Occipital lobe (tissue), 3 donors: ENCODE measurements at places on chromosomes 11 and 22.
A peak's percentile ranks its signal among the peaks of the same experiment; 100 is the strongest.

GRCh38 chr11:790721-791564, 1.1 kb upstream of the CEND1 start:
- no peak for DNase-seq

GRCh38 chr11:64844330-64845128, at the start of gene CDC42BPG:
Gene CDC42BPG (minus strand): TSS chr11:64844653. CDS start chr11:64844569, 84 bp downstream.
- DNase-seq: no peak

DNA sequence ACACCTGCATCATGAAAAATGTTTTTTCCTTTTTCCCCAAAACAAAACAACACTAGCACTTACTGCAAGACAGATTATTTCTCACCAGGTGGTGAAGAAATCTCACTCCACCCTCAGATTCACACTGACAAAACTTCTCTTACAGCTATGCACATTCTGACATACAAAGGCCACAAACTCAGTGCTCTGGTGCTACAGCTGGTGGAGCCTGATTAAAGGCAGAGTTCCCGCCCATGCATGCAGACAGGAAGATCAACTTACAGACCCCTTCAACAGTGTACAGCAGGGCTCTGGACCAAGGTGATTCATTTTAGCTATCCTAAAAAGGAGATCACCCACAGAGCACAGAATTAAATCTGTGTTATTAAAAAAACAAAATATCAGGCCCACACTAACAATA, 112.6 kb downstream of the CADM1 start:
- no peak for DNase-seq

GRCh38 chr22:41641854-41642253, 20.8 kb downstream of the XRCC6 start:
- no peak for DNase-seq

GRCh38 chr11:71302911-71303310, 50.5 kb upstream of the SHANK2 start:
- no peak for DNase-seq

GRCh38 chr22:37559901-37560607, at the start of gene CDC42EP1:
Gene CDC42EP1 (plus strand): TSS chr22:37560480. CDS start chr22:37566350, 5,870 bp downstream.
- peak; percentile 46 for DNase-seq

DNA sequence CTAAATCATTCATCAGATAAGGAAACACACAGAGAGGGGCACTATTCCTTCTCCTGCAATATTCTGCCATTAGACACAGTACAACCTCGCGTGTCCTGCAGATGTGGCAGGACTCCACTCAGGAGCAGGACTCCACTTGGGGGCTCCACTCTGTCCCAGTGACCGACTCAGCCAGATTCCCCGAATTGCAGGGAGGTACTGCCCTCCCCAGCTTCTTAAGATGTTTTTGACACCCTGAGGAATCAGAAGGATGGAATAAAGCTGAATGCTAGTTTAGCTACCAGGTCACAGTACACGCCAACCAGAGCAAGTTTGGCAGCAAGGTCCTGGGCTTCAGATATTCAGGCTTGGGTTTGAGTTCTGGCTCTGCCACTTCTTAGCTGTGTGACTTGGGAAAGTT, 99.3 kb upstream of the USP47 start:
- DNase-seq: no peak

DNA sequence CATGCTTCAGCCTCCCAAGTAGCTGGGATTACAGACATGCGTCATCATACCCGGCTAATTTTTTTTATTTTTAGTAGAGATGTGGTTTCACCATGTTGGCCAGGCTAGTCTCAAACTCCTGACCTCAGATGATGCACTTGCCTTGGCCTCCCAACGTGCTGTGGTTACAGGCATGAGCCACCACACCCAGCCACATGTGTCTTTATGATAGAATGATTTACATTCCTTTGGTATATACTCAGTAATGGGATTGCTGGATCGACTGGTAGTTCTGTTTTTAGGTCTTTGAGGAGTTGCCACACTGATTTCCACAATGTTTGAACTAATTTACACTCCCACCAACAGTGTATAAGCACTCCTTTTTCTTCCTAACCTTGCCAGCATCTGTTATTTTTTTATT, 276.2 kb downstream of the METTL15 start:
- DNase-seq: no peak

- no peak for DNase-seq
These were observed 130.4 kb downstream of the UVRAG start for GRCh38 chr11:75945446-75945845.

GRCh38 chr11:120928627-120929026, 95.3 kb upstream of the TBCEL start:
- DNase-seq: no peak

DNA sequence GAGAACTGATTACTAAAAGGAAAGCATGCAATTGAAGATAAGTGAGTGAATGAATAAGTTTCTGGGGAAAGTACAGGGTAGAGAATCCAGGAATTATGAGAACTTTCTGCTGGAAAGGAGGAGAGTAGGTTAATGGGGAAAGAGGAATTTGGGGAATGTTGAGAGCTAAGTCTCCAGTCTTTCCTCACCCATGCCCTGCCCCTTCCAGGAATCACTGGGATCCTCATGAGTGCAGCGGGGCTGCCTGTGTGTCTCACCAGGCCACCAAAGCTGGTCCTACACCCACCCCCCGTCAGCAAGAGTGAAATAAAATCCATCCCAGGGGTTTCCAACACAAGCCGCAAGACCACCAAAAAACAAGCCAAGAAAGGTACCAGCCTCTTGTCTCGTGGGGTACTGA, 17.0 kb downstream of the DTX4 start:
- DNase-seq: no peak

GRCh38 chr11:30585125-30585891, 845 bp downstream of the MPPED2 start:
- DNase-seq: no peak

GRCh38 chr11:47667555-47667954, 25.2 kb upstream of the MTCH2 start:
- DNase-seq: no peak

DNA sequence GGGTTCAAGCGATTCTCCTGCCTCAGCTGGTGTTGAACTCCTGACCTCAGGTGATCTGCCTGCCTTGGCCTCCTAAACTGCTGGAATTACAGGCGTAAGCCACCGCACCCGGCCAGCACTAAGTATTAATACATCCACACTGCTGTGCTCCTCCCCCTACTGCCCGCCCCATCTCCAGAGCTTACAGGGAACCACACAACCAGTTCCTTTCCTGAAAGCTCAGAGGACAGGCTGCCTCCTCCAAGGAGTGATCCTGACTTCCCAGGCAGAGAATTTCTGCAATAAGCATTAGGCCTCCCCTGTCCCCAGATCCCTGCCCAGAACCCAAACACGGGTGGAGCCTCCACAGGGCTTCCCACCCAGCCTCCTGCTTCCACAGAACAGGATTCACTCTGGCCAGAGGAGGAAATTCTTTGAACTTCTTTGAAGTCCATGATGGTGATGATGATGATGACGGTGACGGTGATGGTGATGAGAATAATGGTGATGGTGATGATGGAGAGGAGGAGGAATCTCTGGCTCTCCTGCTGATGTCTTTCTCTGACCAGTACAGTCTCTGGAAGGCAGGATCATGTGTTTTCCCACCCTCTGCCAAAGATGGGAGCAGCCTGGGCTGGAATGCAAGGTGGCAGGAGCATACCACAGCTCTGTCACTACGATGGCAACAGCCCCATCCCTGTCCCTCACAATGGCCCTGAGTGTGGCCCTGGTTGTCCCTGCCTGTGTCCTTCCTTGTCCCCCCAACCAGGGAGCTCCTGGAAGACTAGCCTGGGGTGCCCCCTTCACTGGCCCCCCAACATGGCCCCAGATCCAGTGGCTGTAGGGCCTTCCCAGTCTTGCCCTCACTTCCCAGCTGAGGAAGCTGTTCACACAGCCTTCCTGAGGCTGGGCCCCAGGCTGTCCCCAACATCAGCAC, 33.5 kb upstream of the CSNK1E start:
- DNase-seq: no peak

DNA sequence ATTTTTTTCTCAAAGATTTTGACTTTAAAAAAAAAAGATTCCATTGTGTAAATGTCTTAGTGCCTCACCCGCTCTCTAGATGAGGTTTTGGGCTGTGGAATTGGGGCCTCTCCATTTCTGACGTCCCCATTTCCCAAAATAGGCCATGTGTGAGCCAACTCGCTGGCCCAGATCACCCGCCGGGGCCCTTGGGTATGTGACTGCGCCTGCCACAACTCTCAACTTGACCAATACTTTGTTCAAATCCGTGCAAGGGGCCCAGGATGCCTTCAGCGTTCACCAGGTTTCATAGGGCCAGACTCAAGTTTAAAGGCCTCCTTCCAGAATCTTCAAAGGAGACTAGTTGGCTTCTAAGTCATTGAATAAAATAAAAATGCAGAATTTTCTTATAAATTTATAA, 96.0 kb downstream of the DHCR7 start:
- no peak for DNase-seq

- DNase-seq: no peak
These were observed 103.5 kb downstream of the DDX10 start for GRCh38 chr11:108768370-108768769.

GRCh38 chr11:65053827-65054508, 4.4 kb downstream of the NAALADL1 start:
- no peak for DNase-seq

DNA sequence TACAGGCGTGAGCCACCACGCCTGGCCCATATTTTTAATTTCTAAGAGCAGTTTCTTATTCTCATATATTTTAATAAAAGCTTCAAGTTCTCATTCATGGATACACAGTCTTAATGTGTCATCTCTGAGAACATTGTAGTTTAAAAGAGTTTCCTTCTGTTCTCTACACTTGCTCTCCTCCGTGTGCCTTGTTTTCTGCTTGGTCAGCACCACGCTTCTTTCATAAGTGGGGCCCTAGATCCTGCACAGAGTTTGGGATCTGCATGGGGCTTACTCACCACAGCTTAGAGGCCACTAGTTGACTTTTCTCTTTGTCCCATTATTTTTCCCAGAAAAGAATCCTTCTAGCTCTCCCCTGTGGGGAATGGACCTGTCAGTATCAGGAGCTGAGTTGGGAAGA, 58.8 kb downstream of the PPP6R2 start:
- DNase-seq: no peak

DNA sequence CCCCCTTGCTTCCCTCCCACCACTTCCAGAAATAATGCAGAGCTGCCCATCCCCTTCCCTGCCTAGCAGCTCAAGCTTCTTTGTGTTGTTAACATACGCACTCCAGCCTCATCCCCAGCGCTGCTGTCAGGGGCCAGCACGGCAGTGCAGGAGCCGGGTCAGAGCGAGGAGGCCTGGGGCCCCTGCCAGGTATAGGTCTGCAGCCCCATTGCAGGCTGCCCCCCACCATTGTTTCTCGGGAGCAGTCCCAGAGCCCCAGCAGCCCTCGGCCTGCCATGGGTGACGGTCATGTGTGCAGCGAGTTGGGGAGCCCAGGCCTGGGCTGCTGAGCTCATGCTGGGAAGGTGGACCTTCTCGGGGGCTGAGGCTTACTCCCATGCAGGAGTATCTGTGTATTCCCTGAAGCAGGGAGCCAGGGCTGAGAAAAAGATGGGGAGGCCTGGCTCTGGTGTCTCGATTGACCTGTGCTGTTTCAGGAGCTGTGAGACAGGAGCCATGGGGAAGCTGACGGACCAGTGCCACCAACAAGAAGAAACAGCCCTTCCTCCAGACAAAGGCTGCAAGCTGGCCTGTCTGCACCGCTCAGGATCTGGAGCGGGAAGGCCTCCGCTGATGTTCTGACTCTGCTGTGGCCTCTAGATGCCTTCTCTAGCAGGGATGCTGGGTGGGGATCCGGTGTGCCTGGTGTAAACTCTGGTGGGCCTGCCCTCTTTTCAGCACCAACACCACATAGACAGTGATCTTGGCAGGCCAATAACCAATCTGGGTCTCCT, 220.5 kb upstream of the B3GAT1 start:
- no peak for DNase-seq

DNA sequence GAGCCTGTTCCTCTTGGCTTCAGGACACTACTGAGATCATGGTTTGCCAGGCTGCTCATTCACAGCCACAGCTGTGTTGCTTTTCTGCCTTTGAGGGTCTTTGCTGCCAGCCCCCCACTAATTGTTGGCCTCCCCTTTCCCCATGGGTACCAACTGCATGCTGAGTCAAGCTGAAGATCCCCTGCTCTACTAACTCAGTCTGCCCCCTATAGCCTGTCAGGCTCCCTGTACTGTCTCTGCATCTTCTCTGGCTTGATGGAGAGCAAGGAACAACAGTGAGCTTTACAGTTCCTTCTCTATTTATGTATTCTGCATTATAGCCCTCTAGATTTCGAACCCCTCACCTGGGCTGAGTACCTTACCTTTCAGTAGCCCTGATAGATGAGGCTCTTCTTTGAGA, 257.6 kb upstream of the CADM1 start:
- no peak for DNase-seq

- no peak for DNase-seq
These were observed 32.1 kb downstream of the GRAMD4 start for GRCh38 chr22:46652081-46652846.

- DNase-seq: no peak
These were observed 44.4 kb upstream of the CLDN5 start for GRCh38 chr22:19568337-19569275.

DNA sequence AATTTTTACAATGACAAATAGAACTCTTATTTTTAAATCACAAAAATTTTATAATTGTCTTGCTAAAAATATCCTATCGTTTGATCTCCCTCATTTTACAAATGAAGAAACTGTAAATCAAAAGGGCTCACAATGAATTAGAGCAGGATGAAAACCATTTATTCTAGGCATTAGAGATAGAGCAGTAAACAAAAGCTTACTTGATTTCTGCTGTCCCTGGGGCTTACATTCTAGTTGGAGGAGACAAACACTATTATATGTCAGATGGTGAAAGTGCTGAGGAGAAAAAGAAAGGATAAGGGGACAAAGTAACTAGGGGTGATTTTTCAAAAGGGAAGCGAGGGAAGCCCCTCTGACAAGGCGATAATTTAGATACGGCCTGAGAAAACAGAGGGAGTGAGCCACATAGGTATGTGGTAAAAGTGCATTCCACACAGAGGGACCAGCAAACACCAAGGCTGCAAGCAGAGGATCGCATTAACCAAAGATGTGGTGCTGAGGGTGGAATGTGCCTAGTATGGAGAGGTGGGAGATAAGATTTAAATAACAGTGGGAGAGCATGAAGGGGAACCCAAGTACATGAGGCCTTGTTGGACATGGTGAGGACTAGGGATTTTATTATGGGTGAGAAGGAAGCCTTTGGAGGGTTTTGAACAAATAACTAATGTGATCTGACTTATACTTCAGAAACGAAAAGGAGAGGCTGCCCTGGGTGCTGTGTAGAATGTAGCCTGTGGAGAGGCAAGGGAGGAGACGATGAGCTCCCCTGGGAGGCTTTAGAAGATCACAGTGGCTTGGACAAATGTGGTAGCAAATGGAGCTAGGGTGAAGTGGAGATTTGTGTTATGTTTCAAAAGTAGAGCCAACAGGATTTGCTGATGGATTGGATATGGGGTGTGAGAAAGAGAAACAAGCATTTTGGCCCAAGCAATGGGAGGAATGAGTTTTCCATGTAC, 62.1 kb downstream of the PDHX start:
- no peak for DNase-seq

DNA sequence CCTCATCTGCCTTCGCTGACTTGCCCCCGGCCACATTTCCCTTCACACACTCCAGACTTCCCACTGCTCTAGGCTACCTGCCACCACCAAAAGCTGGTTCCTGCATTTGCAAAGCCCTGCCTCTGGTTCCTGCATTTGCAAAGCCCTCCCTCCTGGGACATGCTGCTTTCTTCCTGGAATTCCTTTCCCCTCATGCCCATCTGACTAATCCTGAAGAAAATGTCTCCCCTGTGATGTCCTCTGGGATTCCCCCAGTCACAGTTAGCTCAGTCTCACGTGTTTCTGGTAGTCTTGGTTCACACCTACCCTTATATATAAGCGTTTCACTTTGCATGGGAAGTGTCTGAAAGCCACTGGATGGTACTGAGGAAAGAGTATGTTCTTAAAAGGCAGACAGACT, 206.9 kb downstream of the DBX1 start:
- DNase-seq: no peak
